ENCODE measurements at places on chromosomes 16 and 17.

DNA sequence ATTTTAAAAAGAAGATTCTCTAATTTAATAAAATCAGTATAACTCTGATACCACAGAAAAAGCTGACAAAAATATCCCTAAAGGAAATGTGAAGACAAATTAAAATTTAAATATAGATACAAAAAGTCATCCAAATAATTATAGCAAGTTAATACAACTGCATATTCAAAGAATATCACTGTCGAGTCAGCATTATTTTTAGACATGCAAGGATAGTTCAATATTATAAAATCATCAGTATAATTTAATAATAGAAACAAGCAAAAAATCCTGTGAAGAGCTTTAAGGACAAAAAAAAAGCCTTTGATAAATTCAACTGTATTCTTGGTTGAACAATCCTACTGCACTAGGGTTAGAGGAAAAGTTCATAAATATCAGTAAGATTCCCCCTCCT is 21.0 kb upstream of the CDYL2 start:
- no peak for DNase-seq
- H3K27me3 ChIP-seq: peaks cover 3% of the 10 kb centered on the region
- H3K27ac ChIP-seq: no peak overlapping the region
- H3K36me3 ChIP-seq: no peaks in the 10 kb centered on the region
- no peak overlapping the region for H3K4me3 ChIP-seq

DNA sequence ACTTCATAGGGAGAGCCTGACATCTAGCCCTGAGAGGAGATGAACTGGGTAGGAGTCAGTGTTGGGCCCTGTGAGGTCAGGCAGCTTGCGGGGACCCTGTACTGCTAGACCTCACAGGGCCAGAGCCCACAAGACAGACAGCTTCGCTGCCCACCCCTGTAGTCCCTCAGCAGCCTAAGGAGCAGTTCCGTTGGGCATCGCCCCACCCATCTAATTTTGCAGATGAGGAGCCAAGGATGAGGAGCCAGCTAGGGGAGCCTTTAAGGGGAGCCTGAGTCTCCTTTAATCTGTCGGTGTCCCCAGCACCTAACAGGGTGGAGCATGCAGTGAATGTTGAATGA is 755 bp upstream of the TUFM start:
- peak overlapping the region; percentile 95 for H3K4me3 ChIP-seq
- H3K36me3 ChIP-seq: peaks cover 40% of the 10 kb centered on the region
- no peaks in the 10 kb centered on the region for H3K27me3 ChIP-seq
- peaks cover 46% of the 10 kb centered on the region for H3K4me1 ChIP-seq
- peak; percentile 16 for DNase-seq

DNA sequence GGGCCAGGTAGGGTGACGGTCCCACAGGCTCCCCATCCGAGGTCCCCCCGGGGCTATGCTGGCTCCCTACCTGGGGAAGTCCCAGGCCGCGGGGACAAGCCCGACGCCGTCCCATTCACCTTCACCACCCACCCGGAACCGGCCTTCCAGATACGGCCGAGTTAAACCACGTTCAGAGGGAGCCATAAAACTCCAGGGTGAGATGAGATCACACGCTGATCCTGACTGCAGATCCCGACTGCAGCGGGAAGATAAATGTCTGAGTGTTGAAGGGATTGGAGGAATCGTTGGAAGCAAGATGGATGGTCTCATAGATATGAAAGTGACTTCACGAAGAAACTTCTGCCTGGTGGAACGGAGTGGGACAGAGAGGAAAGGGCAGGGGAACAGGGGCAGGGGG is 13.6 kb upstream of the C1QTNF8 start:
- H3K27ac ChIP-seq: no peak overlapping the region
- no peak overlapping the region for H3K4me3 ChIP-seq
- H3K27me3 ChIP-seq: peaks cover 29% of the 10 kb centered on the region
- peaks cover 1% of the 10 kb centered on the region for H3K4me1 ChIP-seq
- H3K36me3 ChIP-seq: no peaks in the 10 kb centered on the region

- H3K4me1 ChIP-seq: no peaks in the 10 kb centered on the region
- no peaks in the 10 kb centered on the region for H3K27me3 ChIP-seq
- no peak overlapping the region for H3K4me3 ChIP-seq
- no peak for DNase-seq
- H3K27ac ChIP-seq: no peak overlapping the region
- peaks cover 72% of the 10 kb centered on the region for H3K36me3 ChIP-seq
Observed at GRCh38 chr17:1880851-1881630, 51.2 kb downstream of the RPA1 start.

- DNase-seq: no peak
- H3K27me3 ChIP-seq: no peaks in the 10 kb centered on the region
- no peaks in the 10 kb centered on the region for H3K4me1 ChIP-seq
- H3K27ac ChIP-seq: no peak overlapping the region
Observed at GRCh38 chr16:626787-627453, 3.9 kb upstream of the WFIKKN1 start.

GRCh38 chr16:85525420-85526184 is 87.5 kb upstream of the GSE1 start:
- H3K4me1 ChIP-seq: no peaks in the 10 kb centered on the region
- H3K27ac ChIP-seq: no peak overlapping the region
- no peak overlapping the region for H3K4me3 ChIP-seq
- H3K36me3 ChIP-seq: no peaks in the 10 kb centered on the region
- H3K27me3 ChIP-seq: peaks cover 18% of the 10 kb centered on the region

DNA sequence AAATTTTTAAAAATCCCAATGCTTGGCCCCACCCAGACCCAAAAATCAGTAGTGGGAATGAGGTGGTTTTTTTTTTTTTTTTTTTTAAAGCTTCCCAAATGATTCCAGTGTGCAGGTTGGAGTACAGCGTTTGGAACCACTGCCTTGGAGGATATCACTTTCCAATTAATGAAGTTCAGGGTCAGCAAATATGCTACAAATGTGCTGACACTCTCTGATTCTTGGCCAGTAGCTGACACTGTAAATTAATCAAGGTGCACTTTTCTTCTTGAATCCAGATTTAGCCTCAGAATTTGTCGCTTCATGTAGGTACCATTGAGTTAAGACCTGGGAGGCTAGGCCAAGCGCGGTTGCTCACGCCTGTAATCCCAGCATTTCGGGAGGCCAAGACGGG is 230.2 kb downstream of the SNX29 start:
- no peaks in the 10 kb centered on the region for H3K27me3 ChIP-seq
- peaks cover 27% of the 10 kb centered on the region for H3K4me1 ChIP-seq
- no peak overlapping the region for H3K4me3 ChIP-seq

DNA sequence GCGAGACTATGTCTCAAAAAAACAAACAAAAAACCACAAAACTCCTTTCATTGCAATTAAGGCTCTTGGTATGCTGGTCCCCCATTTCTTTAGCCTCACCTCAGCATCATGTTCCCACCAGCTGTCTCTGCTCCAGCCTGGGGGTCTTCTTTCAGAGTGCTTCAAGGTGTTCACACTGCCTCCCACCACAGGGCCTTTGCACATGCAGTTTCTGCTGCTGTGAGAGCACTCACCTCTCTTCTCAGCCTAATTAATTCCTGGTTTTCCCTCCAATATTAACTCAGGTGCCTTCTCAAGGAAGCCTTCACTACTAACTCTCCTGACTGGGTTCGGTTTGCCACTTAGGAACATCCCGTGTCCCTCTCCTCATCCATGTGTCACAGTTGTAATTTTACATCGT is 15.9 kb upstream of the PIK3R6 start:
- H3K27ac ChIP-seq: peak overlapping the region; percentile 90
- peaks cover 64% of the 10 kb centered on the region for H3K36me3 ChIP-seq
- no peak for DNase-seq
- H3K4me3 ChIP-seq: no peak overlapping the region

GRCh38 chr16:11638140-11638539 is 30.1 kb upstream of the SNN start:
- H3K36me3 ChIP-seq: no peaks in the 10 kb centered on the region
- no peak for DNase-seq
- H3K27me3 ChIP-seq: peaks cover 8% of the 10 kb centered on the region
- peaks cover 27% of the 10 kb centered on the region for H3K4me1 ChIP-seq
- H3K27ac ChIP-seq: no peak overlapping the region
- no peak overlapping the region for H3K4me3 ChIP-seq

DNA sequence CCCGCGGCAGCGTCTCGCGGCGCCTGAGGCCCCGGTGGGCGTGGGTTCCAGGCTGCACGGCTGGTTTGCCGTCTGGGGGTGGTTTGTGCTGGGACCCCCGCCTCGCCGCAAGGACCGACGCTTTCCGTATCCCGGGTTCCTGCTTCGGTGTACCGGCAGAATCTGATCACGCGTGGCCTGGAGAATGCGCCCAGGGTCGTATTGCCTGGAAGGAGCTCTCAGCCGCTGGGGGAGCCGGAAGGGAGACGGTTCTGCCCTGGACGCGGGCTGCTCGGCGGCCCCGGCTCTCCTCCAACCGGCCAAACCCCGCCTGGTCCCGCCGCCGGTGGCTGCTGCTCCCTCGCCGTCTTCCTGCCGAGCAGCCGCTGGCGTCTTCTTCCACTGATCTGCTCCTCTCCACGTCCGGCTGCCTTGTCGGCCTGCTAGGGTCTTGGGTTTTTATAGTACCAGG is 39.8 kb downstream of the ZNF778 start:
- peaks cover 34% of the 10 kb centered on the region for H3K27me3 ChIP-seq
- no peak for DNase-seq
- H3K4me1 ChIP-seq: peaks cover 18% of the 10 kb centered on the region
- H3K36me3 ChIP-seq: peaks cover 6% of the 10 kb centered on the region

- no peak for DNase-seq
- no peak overlapping the region for H3K4me3 ChIP-seq
- no peaks in the 10 kb centered on the region for H3K27me3 ChIP-seq
- peaks cover 15% of the 10 kb centered on the region for H3K4me1 ChIP-seq
Observed at GRCh38 chr16:66562986-66563385, 3.3 kb upstream of the CMTM1 start.

GRCh38 chr17:47738178-47738577 is 5.1 kb downstream of the TBX21 start:
- H3K4me1 ChIP-seq: peaks cover 62% of the 10 kb centered on the region
- H3K4me3 ChIP-seq: no peak overlapping the region
- H3K36me3 ChIP-seq: no peaks in the 10 kb centered on the region
- peaks cover 7% of the 10 kb centered on the region for H3K27me3 ChIP-seq

DNA sequence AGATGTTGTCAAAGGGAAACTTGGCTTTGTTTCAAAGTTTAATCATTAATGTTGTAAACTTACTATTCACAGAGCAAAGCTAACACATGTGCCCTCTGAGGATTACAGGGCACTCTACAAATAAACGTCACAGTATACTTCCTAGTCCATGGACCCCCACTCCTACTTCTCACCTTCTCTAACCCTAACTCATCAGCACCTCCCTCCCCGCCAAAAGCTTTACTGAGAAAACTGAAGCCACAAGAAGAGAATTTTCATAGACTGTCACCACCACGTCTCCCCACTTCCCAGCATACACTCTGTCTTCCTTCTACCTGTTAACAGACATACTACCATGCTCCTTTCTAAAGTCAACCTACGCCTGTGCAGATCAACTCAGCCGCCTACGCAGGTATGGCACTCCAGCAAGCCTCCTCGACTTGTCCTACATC is 29.0 kb downstream of the HELZ start:
- H3K36me3 ChIP-seq: peaks cover 9% of the 10 kb centered on the region
- H3K27ac ChIP-seq: no peak overlapping the region
- H3K27me3 ChIP-seq: no peaks in the 10 kb centered on the region

DNA sequence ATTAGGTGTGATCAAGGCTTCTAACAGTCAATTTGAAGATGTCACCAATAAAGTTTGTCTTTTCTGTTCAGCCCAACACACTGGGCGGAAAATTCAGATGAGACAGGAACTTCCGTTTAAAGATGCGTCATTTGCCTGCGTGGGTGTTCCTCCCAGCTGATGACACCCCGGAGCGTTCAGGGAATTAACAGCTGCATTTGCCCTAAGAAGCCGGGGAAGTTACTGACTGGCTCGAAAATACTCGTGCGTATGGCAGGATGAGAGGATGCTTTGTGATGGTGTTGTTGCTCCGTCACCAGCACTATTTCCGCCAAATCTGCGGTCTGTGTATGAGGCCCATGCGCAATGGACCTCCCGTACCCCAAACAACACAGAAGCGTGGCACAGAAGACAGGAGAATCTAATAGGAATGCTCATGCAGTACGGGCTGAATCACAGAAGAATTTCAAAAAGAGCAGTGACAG is 11.9 kb upstream of the PVALEF start:
- H3K4me1 ChIP-seq: no peaks in the 10 kb centered on the region
- H3K27me3 ChIP-seq: peaks cover 24% of the 10 kb centered on the region
- no peak overlapping the region for H3K27ac ChIP-seq
- H3K36me3 ChIP-seq: no peaks in the 10 kb centered on the region

- peaks cover 20% of the 10 kb centered on the region for H3K27me3 ChIP-seq
- H3K27ac ChIP-seq: no peak overlapping the region
- no peak overlapping the region for H3K4me3 ChIP-seq
- peaks cover 5% of the 10 kb centered on the region for H3K4me1 ChIP-seq
- H3K36me3 ChIP-seq: peaks cover 1% of the 10 kb centered on the region
Observed at GRCh38 chr17:76546556-76547182, 6.8 kb downstream of the PRCD start.

DNA sequence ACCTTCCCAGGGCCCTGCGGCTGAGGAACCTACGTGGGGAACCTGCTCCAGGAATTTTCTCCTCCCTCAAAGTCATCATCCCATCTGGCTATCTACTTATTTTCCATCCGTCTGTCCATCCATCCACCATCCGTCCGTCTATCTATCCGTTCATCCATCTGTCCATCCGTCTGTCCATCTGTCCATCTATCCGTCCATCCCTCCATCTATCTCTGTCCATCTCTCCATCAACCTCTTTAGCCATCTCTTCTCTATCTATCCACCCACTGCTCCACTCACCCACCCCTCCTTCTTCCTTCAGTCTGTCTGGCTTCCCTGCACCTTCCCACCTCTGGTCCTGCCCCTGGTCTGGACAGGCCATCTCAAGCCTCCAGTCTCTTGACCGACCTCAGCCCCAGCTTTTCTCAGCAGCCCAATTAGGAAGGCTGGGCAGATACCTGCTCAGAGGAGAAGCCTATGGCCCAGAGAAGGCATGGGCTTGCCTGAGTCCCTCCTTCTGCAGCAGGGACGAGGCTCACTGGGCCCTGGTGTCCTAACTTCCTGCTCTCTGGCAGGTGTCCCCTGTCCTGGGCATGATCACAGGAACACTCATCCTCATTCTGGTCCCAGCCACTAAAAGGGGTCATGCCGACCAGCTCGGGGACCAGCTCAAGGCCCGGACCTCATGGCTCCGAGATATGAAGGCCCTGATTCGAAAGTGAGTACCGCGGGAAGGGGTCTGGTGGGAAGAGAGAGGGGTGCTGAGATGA is 23.0 kb downstream of the MYBBP1A start:
- DNase-seq: no peak
- no peak overlapping the region for H3K4me3 ChIP-seq
- no peak overlapping the region for H3K27ac ChIP-seq
- H3K36me3 ChIP-seq: peaks cover 10% of the 10 kb centered on the region
- H3K4me1 ChIP-seq: peaks cover 1% of the 10 kb centered on the region
- peaks cover 29% of the 10 kb centered on the region for H3K27me3 ChIP-seq

DNA sequence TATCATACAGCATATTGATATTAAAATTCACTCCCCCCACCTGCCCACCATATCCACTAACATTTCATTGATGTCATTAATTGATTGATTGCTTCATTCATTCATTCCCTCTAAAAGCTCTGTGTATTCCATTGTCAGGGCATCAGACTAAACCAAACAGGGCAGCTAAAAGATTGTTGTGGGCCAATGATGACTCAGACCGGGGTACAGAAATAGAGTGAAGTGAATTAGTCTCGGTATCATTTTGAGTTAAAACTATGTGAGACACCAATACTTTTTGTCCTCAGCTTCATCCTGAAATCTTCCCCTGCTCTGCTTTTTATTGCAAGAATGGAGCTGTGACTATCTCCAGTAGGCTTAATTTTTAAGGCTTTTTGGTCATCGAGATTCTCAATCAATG is 868.3 kb downstream of the CDH11 start:
- no peak overlapping the region for H3K27ac ChIP-seq
- no peak overlapping the region for H3K4me3 ChIP-seq
- no peaks in the 10 kb centered on the region for H3K4me1 ChIP-seq
- no peak for DNase-seq
- H3K36me3 ChIP-seq: no peaks in the 10 kb centered on the region
- H3K27me3 ChIP-seq: no peaks in the 10 kb centered on the region

All from stimulated activated naive B cell treated with anti-CD40 and anti-IgM and Interleukin-4, amounts not matched to agents 10 μg/mL and 1 μg/mL and 100 μg/mL, for 72 hours (primary cell).